ENCODE measurements at places on chromosomes 12 and 14. TPM values are rescaled to one million over a fixed set of nuclear protein-coding genes. Genes with fewer than 3 reads are reported as not detected.

DNA sequence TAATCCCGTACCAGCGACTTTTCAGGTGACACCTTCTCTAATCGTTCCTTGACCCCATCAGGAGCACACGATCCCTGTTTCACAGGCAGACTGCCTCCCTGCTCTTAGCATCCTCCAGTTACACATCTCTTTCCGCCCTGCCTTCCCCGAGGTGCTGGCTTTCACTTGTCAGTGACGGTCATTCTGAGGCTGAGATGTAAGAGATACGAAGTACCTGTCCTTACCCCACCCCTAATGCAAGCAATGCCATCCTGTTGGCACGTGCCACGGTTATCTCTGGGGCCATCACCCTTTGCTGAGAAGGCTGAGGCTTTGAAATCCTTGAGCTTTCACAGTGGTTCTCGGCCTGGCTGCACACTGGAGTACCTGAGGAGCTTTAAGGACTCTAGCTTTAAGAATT is 24.4 kb downstream of the B4GALNT3 start:
- H3K4me3 ChIP-seq, result no peak overlapping the region
- DNase-seq, result peak; percentile 7
- no peaks in the 10 kb centered on the region for H3K4me1 ChIP-seq
- H3K36me3 ChIP-seq, result no peaks in the 10 kb centered on the region
- no peak overlapping the region for H3K27ac ChIP-seq

DNA sequence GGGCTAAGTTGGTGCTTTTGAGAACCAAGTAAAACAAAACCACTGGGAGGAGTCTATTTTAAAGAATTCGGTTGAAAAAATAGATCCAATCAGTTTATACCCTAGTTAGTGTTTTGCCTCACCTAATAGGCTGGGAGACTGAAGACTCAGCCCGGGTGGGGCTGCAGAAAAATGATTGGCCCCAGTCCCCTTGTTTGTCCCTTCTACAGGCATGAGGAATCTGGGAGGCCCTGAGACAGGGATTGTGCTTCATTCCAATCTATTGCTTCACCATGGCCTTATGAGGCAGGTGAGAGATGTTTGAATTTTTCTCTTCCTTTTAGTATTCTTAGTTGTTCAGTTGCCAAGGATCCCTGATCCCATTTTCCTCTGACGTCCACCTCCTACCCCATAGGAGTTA is 1.8 kb upstream of the RAB5B start:
- H3K36me3 ChIP-seq, result no peaks in the 10 kb centered on the region
- H3K27ac ChIP-seq, result peak overlapping the region; percentile 86
- no peaks in the 10 kb centered on the region for H3K27me3 ChIP-seq

GRCh38 chr12:108394196-108394595 is 55.1 kb upstream of the CMKLR1 start:
- no peaks in the 10 kb centered on the region for H3K27me3 ChIP-seq
- no peak overlapping the region for H3K27ac ChIP-seq
- H3K4me3 ChIP-seq, result no peak overlapping the region
- H3K4me1 ChIP-seq, result no peaks in the 10 kb centered on the region
- DNase-seq, result peak; percentile 17
- H3K36me3 ChIP-seq, result no peaks in the 10 kb centered on the region

DNA sequence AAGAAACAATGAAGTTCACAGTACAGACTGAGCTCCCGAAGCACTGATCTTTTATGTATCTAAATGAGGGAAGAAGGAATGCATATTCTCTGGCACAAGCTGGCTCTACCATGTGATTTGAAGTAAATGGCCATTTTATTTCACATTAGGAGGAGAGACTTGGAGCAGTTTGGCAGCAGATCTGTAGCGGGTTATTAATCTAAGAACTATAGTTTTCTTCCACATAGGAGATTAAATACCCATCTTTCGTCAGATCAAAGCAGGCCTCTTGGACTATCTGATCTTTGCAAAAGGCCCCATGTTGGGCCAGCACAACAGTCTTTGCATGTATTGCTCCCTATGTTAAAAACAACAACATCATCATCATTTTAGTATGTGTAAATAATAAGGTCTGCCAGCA is 477.8 kb downstream of the ZFP36L1 start:
- DNase-seq, result no peak
- no peaks in the 10 kb centered on the region for H3K27me3 ChIP-seq
- peaks cover 6% of the 10 kb centered on the region for H3K4me1 ChIP-seq
- no peaks in the 10 kb centered on the region for H3K36me3 ChIP-seq
- H3K27ac ChIP-seq, result no peak overlapping the region

DNA sequence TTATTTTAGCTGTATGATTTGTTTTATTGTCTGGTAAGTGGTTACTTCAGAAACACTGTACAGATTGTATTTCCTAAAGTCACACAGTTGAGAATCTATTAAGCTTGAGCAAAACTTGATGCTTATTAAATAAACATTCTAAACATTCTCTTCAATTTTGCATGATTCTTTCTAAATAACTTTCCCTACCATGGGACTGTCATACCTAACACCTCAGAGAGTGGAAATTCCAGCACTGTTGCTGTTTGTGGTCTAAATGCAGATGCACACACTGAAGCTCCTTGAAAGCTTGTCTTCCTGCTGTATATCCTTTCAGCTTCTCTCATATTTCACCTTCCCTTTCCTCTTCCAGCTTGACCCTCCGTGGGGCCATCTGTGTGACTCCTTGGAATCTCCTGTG is 392.0 kb downstream of the LRIG3 start:
- H3K36me3 ChIP-seq, result no peaks in the 10 kb centered on the region
- H3K4me1 ChIP-seq, result peaks cover 4% of the 10 kb centered on the region

DNA sequence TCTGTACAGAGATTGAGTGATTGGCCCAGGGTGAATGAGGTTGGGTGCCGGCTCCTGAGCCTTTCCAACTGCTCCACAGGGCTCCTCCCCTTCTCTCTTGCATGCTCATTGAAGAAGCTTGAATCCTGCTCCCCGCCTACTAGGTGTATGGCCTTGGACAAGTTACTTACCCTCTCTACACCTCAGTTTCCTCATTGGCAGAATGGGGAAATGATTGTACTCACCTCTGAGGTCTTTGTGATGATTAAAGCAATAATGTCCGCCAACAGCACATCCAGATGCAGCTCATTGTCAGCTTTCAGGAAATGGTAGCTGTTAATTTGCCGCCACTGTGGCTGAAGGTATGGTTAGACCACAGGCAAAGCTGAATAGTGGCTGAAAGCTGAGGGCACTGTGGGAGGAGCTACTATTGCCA is 174.1 kb downstream of the CRADD start:
- no peak overlapping the region for H3K27ac ChIP-seq
- no peak overlapping the region for H3K4me3 ChIP-seq
- H3K36me3 ChIP-seq, result no peaks in the 10 kb centered on the region
- no peaks in the 10 kb centered on the region for H3K27me3 ChIP-seq

DNA sequence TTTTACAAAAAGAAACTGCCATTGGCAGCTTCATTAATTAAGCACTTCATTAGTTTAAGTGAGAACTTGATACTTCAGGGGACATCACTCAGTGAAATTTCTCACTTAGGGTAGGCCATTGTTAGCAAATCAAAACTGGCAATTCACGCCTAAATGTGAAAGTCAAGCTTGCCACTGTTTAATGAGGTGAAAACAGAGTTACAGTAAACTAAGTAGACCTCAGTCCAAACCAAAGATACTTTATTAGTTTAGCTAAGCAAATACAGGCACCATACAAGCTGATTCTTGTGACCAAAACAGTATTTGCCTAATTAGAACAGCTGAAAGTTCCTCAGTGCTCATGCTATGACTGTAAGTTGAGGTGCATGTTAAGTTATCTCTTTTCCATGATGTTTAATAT is 176.5 kb upstream of the CPNE8 start:
- no peak overlapping the region for H3K4me3 ChIP-seq
- no peaks in the 10 kb centered on the region for H3K27me3 ChIP-seq
- no peaks in the 10 kb centered on the region for H3K4me1 ChIP-seq
- H3K27ac ChIP-seq, result no peak overlapping the region

- DNase-seq, result no peak
- H3K27ac ChIP-seq, result no peak overlapping the region
- no peaks in the 10 kb centered on the region for H3K36me3 ChIP-seq
- no peak overlapping the region for H3K4me3 ChIP-seq
- no peaks in the 10 kb centered on the region for H3K4me1 ChIP-seq
Measured at GRCh38 chr12:34121360-34121759, 99.1 kb downstream of the ALG10 start.

DNA sequence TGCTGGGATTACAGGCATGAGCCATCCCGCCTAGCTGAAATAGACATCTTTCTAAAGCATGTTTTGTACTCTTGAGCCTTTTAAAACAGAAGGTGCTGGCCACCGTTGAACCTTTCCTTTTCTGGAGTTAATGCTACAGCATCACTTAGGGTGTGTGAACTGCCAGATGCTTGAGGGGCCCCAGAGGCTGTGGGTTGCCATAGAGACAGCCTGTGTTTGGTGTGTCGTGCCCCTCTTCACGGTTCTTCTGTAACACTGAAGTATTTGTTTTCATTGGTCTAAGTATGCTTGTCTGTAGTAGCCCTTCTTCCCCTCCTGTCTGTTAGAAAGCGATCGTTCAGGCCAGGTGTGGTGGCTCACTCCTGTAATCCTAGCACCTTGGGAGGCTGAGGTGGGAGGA is 30.8 kb downstream of the PLEKHG3 start:
- no peaks in the 10 kb centered on the region for H3K27me3 ChIP-seq
- no peaks in the 10 kb centered on the region for H3K36me3 ChIP-seq
- no peak overlapping the region for H3K4me3 ChIP-seq
- DNase-seq, result no peak
- no peak overlapping the region for H3K27ac ChIP-seq

GRCh38 chr14:20400589-20400964 is 12.7 kb downstream of the TEP1 start:
- no peaks in the 10 kb centered on the region for H3K27me3 ChIP-seq
- no peak for DNase-seq
- H3K4me1 ChIP-seq, result no peaks in the 10 kb centered on the region
- no peaks in the 10 kb centered on the region for H3K36me3 ChIP-seq

GRCh38 chr14:99769799-99770198 is 23.4 kb upstream of the EML1 start:
- DNase-seq, result no peak
- H3K4me3 ChIP-seq, result no peak overlapping the region
- H3K27ac ChIP-seq, result no peak overlapping the region
- no peaks in the 10 kb centered on the region for H3K27me3 ChIP-seq

DNA sequence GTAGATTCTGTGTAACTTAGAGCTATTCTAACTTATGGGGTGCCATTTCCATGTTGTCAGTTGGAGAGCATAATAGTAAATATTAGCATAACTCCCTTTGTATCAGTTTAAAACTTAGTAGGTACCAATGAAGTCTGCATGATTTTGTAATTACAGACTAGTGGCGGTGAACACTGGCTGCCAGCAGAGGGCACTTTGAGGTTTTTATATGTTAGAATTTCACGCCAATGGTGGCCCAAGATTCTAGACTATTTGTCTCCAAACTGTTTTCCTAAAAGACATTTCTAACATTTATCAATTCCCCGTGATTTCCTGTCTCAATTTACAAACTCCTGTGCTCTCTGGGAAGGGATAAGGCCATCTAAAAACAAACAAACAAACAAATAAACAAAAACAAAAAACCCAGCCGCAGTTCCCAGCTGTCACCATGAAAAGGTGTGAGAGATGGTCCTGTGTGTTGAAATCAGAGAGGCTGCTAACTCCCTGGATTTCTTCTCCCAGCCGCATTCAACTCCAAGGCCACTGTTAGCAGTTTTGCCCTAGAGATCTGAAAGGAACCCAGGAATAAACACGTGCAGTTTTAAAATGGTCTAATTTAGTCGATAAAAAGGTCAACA is 57.6 kb downstream of the BRMS1L start:
- H3K4me1 ChIP-seq, result peaks cover 9% of the 10 kb centered on the region
- H3K4me3 ChIP-seq, result no peak overlapping the region
- H3K36me3 ChIP-seq, result no peaks in the 10 kb centered on the region
- peak; percentile 58 for DNase-seq
- H3K27me3 ChIP-seq, result no peaks in the 10 kb centered on the region

- H3K27me3 ChIP-seq, result no peaks in the 10 kb centered on the region
- DNase-seq, result no peak
- H3K4me1 ChIP-seq, result no peaks in the 10 kb centered on the region
- H3K36me3 ChIP-seq, result no peaks in the 10 kb centered on the region
- H3K27ac ChIP-seq, result no peak overlapping the region
- no peak overlapping the region for H3K4me3 ChIP-seq
Measured at GRCh38 chr12:28486521-28486920, 296.3 kb downstream of the CCDC91 start.

DNA sequence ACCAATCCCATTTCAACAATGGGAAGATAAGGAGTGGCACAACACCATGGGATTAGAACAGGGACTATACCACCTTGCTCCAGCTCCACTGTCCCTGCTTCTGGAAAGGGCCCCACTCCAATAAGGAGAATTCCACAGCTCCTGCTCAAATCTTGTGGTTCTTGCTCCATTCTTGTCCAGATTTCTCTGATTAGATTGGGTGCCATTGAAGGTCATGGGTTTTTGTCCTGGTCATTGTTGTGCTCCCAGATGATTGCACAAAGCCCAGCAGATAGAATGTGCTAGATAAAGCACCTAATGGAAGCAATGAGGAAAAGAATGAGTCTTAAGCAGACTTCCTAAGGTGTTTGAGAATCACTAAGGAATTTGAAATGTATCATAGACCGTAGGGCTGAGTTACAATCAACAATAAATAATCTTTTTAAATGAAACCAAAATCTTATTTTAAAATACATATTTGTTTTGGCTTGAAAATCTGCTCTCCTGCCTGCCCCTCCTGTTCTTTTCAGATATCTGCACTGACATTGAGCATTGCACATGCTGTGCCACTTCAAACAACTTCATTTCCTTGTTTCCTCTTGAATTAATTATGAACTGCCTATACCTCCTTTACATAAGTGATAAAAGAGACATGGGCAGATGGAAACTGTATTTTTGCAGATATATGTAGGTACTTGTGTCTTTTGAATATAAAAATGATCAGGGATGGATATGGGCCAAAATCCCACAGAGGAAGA is 115.9 kb downstream of the FGD4 start:
- no peak overlapping the region for H3K27ac ChIP-seq
- no peaks in the 10 kb centered on the region for H3K36me3 ChIP-seq
- H3K27me3 ChIP-seq, result no peaks in the 10 kb centered on the region

DNA sequence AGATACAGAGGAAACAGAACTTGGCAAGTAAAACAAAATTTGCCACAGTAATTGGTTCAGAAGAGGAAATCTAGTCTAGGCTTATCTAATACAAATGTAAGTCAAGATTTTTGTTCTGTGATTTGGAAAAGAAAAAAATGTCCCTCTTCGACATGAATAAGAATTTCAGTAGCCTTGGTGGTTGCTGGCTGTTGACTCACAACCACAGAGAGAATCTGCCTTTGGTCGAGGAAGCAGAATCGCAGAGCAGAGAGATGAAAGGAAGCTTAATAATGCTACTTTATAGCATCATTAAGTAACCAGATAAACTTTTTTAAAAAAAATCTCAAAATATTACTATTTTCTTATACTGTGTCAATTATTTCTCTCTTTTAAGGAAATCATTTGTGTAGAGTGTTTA is 1096.6 kb downstream of the FLRT2 start:
- H3K4me1 ChIP-seq, result no peaks in the 10 kb centered on the region
- H3K27ac ChIP-seq, result no peak overlapping the region
- DNase-seq, result no peak
- H3K27me3 ChIP-seq, result no peaks in the 10 kb centered on the region

GRCh38 chr14:61329478-61330051 is 8.2 kb downstream of the PRKCH start:
- DNase-seq, result no peak
- no peaks in the 10 kb centered on the region for H3K27me3 ChIP-seq
- no peak overlapping the region for H3K27ac ChIP-seq
- H3K4me1 ChIP-seq, result no peaks in the 10 kb centered on the region

ZNF891 gene
- total RNA-seq, result 0.69 TPM

GNB3 gene
- total RNA-seq, result 2.6 TPM

CMTM5 gene
- not detected for total RNA-seq

EML5 gene
- total RNA-seq, result 4.1 TPM

TAS2R30 gene
- total RNA-seq, result 16.0 TPM

SLC17A8 gene
- total RNA-seq, result 0.85 TPM

ENDOU gene
- 0.18 TPM for total RNA-seq

Measured in adrenal gland (tissue), 19 donors.